ENCODE measurements at places on chromosomes 5 and 9.

DNA sequence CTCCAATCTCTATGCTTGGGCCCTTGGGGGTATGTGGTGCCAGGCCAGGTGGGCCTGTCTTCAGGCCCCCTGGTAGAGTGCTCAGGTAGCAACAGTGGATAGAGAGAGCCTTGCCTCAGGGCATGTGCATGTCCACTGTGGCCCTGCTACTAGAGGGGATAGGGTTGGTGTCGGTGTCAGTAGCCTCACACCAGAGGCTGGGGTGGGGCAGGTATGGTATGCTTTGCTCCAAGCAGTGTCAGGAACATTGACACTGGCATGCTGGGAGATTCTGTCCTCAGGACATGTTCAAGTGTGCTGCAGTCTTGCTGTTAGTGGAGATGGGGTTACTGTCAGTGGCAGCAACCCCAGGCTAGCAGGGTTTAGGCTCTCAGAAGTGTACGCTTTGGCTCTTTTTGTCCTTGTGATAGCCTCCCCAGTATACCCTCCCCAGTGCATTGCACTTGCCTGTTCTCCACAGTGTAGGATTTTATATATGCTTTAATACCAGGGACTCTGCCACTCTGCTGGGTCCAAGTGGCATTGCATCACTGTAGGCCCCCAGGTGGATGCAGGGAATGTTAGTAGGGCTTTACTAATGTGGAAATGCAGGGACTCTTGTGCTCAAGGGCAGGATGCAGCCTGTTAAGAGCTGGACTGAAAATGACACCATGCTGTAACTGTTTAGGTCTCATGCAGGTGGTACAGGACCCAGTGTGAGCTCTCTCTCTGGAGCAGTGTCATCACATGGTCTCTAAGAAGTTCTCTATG, 21.6 kb downstream of the RIC1 start:
- DNase-seq = no peak

- no peak for DNase-seq
Measured at GRCh38 chr9:103041961-103042360, 46.8 kb downstream of the CYLC2 start.

- DNase-seq = no peak
Measured at GRCh38 chr9:76643399-76644117, 120.7 kb upstream of the PCA3 start.

GRCh38 chr5:115257981-115258380, 4.7 kb downstream of the PGGT1B start:
- DNase-seq = no peak

GRCh38 chr9:96611302-96611701, 8.3 kb downstream of the CDC14B start:
- no peak for DNase-seq

DNA sequence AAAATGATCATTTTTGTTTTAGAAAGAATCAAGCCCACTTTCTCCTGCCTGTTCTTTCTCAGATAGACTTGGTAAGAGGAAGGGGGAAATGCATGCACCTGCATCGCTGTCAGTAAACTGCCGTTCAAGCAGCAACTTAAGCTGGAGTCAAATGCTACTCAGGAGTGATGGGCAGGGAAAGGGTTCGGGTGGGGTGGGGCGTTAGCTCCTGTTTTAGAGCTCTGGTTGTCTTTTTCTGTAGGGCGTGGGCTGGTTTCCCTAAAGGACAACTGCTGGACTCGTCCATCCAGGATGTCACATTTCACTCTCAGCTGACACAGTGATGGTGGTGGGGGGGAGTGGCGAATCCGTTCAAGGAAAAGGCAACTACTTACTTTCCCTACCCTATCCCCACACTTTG, 75.0 kb downstream of the NDFIP1 start:
- no peak for DNase-seq
